Testis (tissue), 5 donors: ENCODE measurements at places on chromosomes 6 and 20. TPM values are rescaled to one million over a fixed set of nuclear protein-coding genes. Genes with fewer than 3 reads are reported as not detected.

- DNase-seq, result no peak
Measured at GRCh38 chr6:106789428-106790148, 160.2 kb downstream of the QRSL1 start.

The TTK gene
- 28.0 TPM for total RNA-seq

DNA sequence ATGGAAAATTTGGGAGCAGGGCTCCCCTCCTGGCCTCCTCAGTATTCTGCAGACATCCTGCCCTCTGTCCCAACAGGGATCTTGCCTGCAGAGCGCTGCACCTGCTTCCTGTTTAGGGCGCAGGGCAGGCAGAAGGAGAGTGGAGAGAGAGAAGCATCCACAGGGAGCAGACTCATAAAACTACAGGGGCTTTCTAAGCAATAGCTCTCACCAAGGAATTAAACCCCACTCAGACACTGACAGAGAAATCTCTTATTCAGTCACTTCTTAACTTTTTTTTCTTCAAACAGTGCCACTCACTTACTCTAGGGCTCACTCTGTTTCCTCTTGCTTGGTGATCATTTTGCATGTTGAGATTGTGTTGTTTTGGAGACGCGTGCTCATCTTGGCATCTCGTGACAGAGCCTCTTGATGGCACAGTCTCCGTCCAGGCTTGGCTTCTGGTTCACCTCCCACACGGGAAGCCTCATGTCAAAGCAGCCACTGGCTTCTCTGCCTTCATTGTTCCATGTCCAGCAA lies 153.1 kb upstream of the INSM1 start:
- DNase-seq, result no peak

GRCh38 chr6:124069230-124069950 lies 265.7 kb downstream of the NKAIN2 start:
- DNase-seq, result no peak

- peak; percentile 28 for DNase-seq
Measured at GRCh38 chr6:88586371-88587149, 376.9 kb downstream of the RNGTT start.

DNA sequence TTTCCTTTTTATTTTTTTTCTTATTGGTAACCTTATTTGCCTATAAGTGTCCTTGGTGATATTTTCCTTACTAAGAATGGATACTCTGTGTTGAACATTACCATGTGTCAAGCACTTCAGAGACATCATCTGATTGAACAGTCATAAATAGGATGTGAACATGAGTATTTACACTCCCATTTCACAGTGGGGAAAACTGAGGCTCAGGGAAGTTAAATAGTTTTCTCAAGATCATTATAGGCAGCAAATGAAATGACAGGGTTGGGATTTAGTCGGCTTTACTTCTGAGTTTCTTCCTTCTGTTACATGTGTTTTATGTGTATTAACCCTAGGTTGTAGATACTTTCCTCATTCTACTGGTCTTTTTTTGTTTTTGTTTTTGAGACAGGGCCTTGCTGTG lies 35.3 kb downstream of the TPX2 start:
- no peak for DNase-seq

The ADGRB3 gene
- total RNA-seq, result 5.7 TPM

- DNase-seq, result no peak
Measured at GRCh38 chr6:40425192-40425919, 161.8 kb downstream of the LRFN2 start.

The PRSS35 gene
- 2.3 TPM for total RNA-seq

- DNase-seq, result no peak
Measured at GRCh38 chr6:157486572-157486971, 105.6 kb downstream of the ZDHHC14 start.

DNA sequence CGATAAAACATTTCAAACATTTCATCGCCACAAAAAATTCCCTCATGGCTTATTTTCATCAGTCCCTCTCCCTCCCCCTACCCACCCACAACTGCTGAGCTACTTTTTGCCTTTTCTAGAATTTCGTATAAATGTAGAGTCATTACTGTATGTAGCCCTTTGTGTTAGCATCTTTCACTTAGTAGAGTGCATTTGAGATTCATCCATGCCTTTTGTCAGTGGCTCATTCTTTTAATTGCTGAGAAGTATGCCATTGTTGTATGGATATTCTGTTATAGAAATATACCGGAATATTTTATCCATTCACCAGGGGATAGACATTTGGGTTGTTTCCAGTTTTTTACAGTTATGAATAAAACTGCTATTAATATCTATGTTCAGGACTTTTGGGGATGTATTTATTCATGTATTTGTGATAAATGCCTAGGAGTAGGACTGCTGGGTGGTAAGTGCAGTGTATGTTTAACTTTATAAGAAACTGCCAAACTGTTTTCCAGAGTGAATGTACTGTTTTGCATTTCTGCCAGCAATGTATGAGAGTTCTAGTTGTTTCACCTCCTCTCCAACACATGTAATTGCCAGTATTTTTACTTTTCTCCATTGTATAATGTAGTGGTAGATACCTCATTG lies 50.4 kb downstream of the FOXO3 start:
- DNase-seq, result no peak

DNA sequence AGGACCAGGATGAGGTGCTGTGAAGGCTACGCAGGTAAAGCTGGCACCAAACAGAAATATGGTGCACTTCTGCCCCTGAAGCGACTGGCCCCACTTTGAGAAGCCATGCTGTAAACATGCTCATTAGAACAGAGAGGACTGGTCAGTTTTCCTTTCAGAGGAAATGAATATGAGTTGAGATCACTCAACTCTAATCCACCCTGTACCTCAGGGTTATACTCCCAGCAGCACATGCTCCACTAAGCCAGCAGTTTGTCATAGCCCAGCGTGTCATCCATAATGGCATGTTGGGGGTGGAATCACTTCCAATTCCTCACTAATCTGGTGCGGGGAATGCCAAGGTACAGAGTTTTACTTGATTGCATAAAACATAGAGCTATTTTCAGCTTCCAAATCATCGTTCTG lies 98.1 kb downstream of the HIVEP2 start:
- DNase-seq, result no peak

DNA sequence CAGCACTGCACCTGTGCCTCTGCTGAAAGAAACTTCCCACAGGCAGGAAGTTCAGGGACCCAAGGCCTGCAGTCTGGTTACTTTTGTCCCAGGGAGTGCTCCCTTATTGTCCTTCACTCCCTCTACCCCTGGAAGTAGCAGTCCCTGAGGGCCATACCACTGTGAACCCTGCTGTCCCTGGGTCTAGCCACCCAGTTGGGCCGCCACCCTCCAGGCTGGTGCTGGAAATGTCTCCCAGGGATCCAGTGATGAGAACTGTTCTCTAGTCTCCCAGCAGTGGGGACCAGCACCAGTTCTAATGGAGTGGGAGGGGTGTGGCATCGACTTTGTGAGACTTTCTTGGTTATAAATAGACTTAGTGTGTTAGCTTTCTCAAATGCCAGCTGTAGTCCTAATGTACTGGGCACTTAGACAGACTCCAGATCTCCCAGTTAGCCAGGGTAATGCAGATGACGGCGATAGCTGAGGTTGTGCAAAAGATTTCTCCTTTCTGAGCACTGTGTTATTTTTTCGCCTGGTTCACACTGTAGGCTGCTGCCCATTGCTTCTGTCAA lies 462.5 kb downstream of the CDH26 start:
- no peak for DNase-seq

GRCh38 chr6:130202782-130203181 lies 20.0 kb downstream of the SAMD3 start:
- no peak for DNase-seq

DNA sequence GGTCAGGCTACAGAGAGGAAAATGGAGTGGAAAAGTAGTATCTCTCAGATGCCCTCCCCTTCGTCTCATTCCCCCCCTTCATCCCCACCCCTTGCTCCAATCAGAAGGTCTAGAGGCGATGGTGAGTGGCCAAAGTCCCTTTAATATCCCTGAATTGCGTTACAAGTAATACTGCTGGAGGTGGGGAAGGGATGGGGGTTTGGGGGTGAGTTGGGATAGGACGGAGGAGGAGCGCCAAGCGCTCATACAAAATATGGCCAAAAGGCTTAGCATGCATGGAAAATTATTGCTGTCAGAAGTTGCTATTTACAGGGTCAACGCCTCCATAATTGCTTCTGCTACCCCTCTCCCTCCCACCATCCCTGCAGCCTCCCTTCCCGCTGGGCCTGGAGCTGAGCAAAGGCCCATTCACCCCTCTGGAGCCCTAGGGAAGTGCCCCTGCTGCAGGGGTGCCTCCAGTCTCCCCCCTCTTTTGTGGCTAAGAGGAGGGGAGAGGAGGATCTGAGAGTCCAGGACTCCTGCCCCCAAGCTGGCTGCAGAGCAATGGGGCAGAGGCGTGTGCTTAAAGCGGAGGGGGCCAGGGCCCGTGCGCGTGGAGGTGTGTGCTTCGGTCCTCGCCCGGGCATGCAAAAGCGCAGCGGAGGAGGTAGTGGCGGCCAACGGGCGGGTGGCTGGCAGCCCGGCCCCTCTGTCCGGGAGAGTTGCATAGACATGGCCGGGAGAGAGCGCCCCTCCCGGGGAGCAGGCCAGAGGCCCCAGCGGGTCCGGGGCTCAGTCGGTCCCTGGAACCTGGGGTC lies 8.7 kb upstream of the SRXN1 start:
- DNase-seq, result no peak

The SYTL3 gene
- total RNA-seq, result 11.0 TPM

GRCh38 chr6:42359021-42359420 lies 92.7 kb downstream of the TRERF1 start:
- DNase-seq, result no peak

- DNase-seq, result no peak
Measured at GRCh38 chr6:169890049-169890448, 138.6 kb downstream of the ERMARD start.

GRCh38 chr6:68834551-68834950 lies 199.5 kb downstream of the ADGRB3 start:
- no peak for DNase-seq

DNA sequence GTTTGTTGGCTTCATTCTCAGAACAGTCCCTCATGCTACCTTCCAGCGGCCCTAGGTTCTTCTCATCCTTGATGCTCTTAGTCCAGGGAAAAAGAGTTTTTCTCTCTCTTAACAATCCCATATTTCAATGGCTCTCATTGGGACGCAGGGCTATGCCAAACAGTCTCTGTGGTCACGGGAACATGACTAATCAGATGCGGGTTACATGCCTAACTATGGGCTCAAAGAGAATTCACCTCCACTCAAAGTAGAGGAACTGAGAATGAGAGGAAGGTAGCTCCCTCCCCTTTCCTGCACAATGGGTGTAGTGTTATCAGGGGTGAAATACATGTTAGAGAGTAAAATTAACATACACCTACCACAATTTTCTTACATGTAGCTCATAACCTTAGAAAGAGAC lies 18.1 kb upstream of the ATRN start:
- DNase-seq, result no peak

DNA sequence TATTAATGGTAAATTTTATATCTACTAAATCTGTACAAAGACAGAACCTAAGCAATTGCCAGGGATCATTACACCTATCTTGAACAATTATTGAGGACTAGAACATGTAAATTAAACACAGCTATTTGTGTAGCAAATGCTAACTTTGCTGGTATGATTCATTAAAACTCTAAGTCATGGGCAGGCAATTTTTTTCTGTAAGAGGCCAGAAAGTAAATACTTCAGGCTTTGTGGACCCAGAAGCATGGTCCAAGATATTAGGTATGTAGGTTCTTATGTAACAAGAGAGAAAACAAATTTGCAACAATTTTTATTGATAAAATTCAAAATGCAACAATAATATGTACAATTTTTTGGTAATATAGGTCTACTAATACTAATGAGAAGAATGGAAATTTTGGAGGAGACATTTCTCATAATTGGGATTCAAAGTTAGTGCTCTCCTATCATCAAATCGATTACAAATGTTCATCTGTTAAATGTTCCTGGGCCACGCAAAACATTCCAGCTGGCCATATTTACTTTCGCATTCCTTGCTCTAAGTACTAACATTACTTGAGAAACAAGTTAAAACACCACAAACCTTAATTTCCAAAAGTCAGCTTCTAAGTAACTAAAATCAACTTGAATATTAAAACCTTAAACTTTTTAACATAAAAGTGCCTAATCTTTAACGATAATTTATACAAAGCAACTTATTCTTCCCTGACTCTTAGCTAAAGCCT lies 4.3 kb downstream of the TMEM30A start:
- DNase-seq, result no peak

The LAMA2 gene
- total RNA-seq, result 56.0 TPM
